ENCODE measurements at places on chromosomes 12 and 14.

GRCh38 chr12:46237371-46238045, 31.3 kb downstream of the SLC38A1 start:
- DNase-seq, result peak; percentile 58

DNA sequence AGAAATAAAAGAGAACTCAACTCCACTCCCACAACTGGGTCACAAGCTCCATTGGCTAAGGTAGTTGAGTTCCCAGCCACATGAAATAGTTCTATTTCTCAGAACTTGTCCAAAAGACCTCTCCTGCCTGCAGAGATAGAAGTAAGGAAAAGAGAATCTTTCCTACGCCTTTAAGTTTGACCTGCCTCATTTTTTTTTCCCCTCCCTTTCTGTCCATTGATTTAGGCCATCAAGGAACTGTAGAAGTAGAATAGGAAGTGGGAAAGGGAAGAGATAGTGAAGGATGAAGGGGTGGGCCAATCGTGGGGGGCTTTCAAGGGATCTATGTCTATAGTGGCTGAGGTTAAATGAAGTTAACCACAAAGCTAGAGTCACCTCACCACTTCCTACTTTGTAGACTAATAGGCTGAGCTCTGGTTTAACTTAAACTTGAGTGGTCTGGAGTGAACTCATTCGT, 13.9 kb upstream of the NUDT4 start:
- no peak for DNase-seq

DNA sequence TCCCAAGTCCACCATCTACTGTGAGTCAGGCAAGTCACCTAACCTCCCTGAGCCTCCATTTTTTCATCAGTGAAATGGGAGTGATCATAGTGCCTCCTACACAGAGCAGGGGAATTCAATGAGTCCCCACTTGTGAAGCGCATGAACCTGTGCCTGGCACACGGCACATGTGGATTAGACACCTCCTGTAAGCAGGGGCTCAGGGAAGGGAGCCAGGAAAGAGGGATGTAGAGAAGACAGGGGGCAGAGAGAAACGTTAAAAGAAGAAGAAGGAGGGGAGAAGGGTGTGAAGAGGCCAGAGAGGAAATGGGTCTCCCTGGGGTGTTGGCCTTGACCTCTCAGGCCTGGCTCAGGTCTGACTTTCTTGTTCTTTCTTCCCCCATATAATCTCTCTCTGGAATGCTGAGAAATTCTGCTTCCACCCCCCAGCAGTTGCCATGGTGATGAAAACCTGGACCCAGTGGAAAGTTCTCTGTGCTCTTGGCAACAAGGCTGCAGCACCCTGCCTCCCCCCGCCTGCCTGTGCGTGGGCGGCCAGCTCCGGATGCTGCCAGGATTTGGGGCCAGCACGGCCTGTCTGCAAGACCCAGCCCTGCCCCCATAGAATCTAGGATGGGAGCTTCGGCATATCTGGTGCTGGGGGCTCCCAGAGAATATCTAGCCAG, 94.5 kb downstream of the CALM1 start:
- peak; percentile 78 for DNase-seq

GRCh38 chr14:64703395-64704142, 655 bp upstream of the PLEKHG3 start:
- DNase-seq, result peak; percentile 35

DNA sequence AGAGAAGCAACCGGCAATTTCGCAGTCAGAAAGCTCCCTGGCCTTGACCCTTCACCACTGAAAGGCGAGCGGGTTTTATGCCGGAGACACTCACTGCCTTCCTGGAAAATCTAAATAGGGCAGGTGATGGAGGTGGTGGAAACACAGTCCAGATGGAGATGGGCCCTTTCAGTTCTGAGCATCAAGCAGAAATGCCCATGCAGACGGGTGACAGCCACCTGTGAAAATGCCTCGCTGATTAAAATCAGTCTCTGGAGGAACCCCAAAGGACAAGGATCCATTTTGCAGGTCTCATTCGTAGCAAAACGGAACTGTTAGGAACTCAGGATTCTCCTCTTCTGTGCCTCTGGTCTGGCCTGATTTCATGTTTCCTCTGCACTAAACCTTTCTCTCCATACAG, 74.2 kb downstream of the FZD10 start:
- DNase-seq, result no peak

DNA sequence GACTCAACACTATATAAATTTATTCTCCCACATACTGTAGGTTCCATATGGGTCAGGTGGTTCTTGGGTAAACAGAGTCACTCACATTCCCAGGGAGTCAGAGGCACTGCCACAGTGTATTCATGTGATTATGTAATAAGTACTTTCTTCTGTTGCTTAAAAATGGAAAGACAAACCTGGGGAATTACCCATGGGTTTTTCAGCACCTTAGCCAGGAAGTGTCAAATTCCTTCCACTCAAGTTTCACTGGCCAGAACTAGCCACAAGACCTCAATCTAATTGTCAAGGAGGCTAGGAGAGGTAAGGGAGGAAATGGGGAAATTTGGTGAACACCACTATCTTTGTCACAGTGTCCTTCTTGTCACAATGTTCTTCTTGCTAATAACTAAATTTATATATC, 333.2 kb upstream of the MDGA2 start:
- no peak for DNase-seq

GRCh38 chr12:121748218-121748570, 35.6 kb downstream of the TMEM120B start:
- no peak for DNase-seq

- DNase-seq, result peak; percentile 71
Measured at GRCh38 chr12:49698619-49699545, 8.3 kb downstream of the FMNL3 start.

- peak; percentile 54 for DNase-seq
Measured at GRCh38 chr12:111396726-111397445, 8.8 kb upstream of the SH2B3 start.

GRCh38 chr14:74551431-74552371, 58.1 kb downstream of the ISCA2 start:
- DNase-seq, result no peak

GRCh38 chr14:92926931-92927330, 4.0 kb downstream of the CHGA start:
- DNase-seq, result no peak

GRCh38 chr12:79561401-79562132, 129.2 kb downstream of the PAWR start:
- no peak for DNase-seq

DNA sequence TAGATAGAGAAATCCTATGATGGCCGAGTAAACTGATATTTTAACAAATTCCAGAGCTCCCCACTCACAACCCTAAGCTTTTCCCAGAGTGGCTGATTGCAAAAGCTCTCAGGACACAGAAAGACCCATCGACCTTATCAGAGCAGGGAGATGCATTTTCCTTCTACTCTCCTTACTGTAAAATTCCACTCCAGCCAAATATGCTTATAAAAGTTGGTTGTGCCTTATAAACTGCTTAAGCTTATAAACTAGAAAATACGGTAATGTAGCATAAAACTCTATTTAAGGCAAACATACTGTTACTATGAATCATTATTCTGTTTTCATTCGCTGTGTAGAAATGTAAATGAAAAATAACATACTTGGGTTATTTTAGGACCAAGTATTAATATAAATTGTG, 41.6 kb upstream of the TRHDE start:
- peak; percentile 20 for DNase-seq

DNA sequence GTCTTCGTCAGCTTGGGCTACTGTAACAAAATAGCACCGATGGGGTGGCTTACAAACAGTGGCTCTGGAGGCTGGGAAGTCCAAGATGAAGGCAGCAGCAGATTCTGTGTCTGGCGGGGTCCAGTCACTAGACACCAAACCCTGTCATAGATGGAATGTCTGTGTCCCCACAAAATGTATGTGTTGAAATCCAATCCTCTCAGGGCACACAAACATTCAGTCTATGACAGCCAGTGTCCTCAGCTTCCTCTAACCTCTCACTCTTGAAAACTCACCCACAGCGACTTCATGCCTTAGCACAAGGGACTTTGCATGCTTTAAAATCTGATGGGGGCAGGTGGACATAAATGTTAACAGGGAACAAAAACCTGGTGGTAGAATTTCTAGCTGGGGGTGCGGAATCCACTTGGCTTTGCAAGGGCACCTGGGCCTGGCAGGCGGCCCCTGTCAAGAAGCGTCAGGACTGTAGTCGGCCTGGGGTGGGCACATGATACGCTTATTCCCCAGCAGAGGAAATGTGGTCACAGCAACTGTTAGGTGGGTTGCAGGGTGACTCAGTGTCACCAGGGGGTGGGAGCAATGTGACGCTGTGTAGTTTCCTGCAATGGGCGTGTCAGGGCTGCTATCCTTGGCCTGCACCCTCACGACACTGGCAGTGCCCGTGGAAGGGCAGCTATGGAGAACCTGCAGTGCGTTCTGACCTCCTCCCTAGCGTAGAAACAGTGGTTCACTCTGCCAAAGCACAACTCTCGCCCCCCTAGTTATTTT, 17.7 kb downstream of the RIN3 start:
- DNase-seq, result no peak

- DNase-seq, result peak; percentile 76
Measured at GRCh38 chr14:77031759-77032490, 3.4 kb upstream of the IRF2BPL start.

DNA sequence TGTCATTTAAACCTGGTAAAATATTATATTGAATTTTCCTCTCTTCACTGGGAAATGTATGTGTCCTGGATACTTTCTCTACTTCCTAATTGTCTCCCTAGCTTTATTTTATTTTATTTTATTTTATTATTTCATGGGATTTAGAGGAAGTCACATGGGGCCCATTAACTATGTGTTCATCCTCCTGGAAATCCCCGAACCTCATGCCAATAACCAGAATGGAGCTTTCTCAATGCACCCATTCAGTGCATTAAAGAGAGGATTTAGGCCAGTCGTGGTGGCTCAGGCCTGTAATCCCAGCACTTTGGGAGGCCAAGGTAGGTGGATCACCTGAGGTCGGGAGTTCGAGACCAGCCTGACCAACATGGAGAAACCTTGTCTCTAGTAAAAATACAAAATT, 1.3 kb upstream of the RPGRIP1 start:
- no peak for DNase-seq

- no peak for DNase-seq
Measured at GRCh38 chr12:132191715-132192553, 47.7 kb downstream of the NOC4L start.

- DNase-seq, result no peak
Measured at GRCh38 chr14:54901380-54902142, 1.1 kb downstream of the GCH1 start.

- DNase-seq, result no peak
Measured at GRCh38 chr12:109586385-109587296, 13.0 kb downstream of the MVK start.

DNA sequence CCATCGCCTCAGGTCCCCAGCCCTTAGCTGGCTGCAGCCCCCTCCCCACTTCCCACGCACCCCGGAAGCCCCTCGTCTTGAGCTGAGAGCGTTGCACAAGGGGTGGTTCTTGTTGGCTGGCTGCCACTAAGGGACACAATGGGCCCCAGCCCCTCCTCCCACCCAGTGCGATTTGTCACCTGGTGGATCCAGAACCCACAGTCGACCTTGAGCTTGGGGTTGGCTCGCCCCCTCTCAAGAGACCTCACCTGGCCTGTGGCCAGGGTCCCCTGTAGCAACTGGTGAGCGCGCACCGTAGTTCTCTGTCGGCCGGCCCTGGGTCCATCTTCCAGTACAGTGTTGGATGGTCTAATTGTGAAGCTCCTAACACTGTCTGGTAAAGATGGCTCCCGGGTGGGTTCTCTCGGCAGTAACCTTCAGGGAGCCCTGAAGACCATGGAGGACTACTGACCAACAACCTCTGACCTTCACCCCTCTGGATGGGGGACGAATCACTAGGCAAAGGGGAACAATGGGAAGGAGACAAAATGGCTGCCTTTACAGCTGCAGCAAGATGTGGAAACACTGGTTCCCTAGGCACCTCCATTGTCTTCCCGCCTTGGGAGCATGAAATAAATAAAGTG, 6.6 kb downstream of the PHB2 start:
- DNase-seq, result no peak

DNA sequence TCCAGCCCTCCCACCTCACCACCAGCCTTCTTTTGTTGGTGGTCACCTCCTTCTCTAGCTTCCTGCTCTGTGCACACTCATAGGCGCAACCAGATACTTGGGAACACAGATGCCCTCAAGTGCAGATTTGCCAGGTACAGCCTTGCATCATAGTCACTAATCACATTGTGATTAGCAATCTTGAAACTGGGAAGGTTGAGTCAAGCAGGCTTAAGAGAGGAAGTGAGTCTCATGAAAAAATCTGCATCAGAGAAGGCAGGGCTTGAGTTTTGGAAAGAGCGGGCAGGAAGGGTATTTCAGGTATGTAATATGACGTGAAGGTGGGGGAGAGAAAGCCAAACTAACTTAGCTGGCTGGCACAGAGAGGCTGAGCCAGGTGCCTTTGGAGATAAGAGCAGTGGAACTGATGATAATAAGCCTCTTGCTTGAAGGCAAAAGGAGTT, 2.7 kb upstream of the RABGGTA start:
- DNase-seq, result no peak

GRCh38 chr12:51975196-51975595, 23.7 kb downstream of the ACVR1B start:
- no peak for DNase-seq

DNA sequence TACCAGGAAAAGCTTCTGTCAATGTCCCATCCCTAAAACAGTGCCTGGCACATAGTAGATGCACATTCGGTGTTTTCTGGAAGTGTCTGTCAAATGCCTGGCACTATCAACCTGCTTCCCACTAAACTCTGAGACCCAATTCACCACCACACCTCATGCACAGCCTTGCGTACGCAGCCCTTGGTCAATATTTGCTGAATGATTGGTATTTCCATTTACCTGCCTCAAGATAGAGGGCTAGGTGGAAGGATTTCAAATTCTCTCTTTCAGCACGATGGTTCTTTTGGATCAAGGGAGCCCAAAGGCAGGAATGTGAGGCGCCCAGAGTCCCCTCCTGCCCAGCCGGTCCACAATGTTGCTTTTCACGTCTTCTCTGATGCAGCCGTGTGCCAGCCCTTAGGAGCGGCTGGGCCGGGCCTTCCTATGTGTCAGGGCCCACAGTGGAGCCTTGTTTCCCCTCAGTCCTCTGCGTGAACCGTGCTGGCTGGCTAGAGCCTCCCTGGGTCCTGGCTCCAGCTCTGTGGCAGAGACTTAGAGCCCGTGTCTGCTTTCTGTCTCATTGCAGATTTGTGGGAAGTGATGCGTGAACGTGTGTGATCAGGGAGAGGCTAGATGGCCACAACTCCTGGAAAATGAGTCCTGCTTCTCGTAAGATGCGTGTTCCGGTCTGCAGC, 99.9 kb upstream of the RFLNA start:
- no peak for DNase-seq

- peak; percentile 55 for DNase-seq
Measured at GRCh38 chr12:130832561-130833209, 6.4 kb downstream of the STX2 start.

- peak; percentile 53 for DNase-seq
Measured at GRCh38 chr12:52082026-52082668, 2.6 kb downstream of the SMIM41 start.

DNA sequence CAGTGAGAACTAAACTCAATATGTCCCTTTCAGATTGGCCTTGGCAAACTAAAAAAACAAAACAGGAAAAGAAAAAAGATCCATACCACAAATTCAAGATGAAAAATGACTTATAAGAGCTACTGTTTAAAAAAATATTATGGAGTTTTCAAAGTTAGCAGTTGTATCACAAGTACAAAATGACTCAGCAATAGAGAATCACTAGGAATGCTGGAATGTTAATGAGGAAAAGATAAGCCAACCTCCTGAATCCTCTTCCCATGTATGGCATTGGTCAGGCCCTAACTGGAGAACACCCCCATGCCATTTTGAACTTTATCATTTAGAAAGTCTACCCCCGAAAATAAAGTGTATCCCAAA, 62.2 kb downstream of the PPP1R36 start:
- peak; percentile 91 for DNase-seq

- DNase-seq, result peak; percentile 23
Measured at GRCh38 chr12:98578821-98579220, 14.7 kb upstream of the SLC25A3 start.
